H1 (cell line): ENCODE measurements at places on chromosomes 4 and X.

GRCh38 chr4:54695788-54696187 lies 38.0 kb downstream of the KIT start:
- no peak for DNase-seq

- DNase-seq: no peak
Measured at GRCh38 chr4:147791865-147792264, 60.0 kb downstream of the ARHGAP10 start.

GRCh38 chr4:145709843-145710242 lies 29.9 kb downstream of the C4orf51 start:
- DNase-seq: no peak

- DNase-seq: no peak
Measured at GRCh38 chr4:81876106-81876505, 404.4 kb upstream of the RASGEF1B start.

DNA sequence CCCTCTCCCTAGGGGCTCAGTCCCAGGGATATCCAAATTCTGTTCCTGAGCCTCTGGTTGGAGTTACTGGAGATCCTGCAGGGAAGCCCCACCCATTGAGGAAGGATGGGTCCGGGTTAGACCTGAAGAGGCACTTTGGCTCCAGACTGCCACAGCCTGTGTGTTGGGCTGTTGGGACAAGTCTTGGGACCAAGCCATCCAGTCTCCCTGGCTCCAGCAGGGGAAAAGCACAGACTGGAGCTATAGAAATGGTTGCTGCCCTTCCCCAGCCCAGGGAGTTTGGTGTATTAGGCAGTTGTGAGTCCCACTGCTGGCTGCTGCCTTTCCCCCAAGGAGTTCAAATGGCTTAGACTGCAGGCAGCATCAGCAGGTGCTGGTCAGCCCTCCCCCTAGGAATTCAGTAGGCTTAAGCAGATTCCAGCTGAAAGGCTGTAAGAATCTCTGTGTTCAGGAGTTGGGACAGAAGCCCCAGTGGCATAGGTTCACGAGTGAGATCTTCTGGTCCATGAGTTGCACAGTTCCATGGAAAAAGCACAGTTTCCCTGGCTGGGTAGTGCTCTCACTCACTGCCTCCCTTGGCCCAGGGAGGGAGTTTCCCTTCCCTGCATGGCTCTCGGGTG lies 344.0 kb upstream of the EPHA5 start:
- DNase-seq: peak; percentile 54

DNA sequence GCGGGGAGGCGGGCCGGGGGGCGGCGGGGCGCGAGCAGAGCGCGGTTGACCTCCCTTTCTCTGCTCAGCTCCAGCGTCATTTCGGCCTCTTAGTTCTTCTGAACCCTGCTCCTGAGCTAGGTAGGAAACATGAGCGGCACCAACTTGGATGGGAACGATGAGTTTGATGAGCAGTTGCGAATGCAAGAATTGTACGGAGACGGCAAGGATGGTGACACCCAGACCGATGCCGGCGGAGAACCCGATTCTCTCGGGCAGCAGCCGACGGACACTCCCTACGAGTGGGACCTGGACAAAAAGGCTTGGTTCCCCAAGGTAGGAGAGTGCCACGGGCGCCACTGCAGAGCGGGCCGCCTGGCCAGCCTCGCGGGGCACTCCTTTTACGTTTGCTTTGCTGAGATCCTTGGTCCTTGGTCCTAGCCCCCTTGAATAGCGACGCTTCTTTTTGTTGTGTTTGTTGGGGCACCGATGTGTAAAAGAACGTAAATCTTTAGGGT lies at the start of gene HTATSF1:
Gene HTATSF1, plus strand, starts transcription at position 37 of the 497 bp plus-strand sequence. Its CDS starts 93 bp downstream, at position 130.
- DNase-seq: no peak

DNA sequence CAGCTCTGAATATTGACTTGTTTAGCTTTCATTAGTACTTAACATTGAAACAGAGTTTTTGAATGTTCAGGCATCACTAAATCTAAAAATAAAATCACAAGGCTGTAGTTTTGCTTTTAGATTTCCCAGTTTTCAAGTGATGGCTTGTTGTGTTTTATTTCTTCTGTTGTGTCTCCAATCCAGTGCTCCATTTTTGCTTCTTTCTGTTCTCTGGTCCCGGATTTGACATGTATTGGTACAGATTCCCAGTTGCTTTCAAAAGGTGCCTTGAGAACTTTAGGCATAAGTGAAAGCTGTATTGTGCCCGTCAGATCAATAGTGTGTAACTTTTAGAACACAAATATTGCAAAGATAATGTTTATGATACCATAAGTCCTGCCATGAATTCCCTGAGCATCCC lies 53.2 kb downstream of the ARHGAP10 start:
- no peak for DNase-seq

GRCh38 chr4:102616636-102617035 lies 115.5 kb downstream of the NFKB1 start:
- DNase-seq: no peak

DNA sequence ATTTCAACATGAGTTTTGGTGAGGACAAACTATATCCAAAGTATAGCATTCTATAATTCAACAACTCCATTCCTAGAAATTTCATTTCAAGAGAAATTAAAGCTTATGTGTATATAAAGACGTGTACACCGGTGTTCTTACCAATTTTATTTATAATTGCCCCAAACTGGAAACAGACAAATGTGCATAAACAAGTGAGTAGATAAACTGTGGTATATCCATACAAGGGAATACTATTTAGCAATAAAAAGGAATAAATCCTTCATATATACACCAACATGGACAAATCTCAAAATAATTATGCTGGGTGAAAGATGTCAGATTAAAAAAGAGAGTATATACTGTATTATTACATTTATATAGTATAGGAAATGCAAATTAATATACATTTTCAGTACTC lies 19.9 kb downstream of the HNRNPH2 start:
- DNase-seq: no peak

DNA sequence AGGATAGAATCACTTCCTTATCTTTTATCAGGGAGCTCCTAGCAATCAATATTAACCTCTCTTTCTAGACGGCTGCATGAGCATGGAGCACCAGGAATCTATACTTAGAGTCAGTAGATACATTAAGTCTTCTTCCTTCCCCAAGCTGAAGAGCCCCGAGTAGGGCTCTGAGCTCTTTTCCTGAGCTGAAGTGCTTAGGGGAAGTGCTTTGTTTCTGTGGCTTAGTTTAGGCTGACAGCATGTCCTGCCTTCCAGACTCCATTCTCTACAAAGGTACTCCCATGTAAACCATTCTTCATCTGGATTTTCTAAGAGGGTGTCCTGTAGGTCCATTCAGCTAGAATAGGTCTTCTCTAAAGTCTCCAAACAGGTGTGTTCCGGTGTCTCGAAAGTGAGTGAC lies 127.5 kb upstream of the AFF2 start:
- DNase-seq: no peak

GRCh38 chr4:25913056-25913850 lies 767 bp upstream of the SMIM20 start:
- DNase-seq: no peak

GRCh38 chrX:16770970-16771482 lies 15.2 kb upstream of the TXLNG start:
- no peak for DNase-seq

GRCh38 chr4:109990261-109991257 lies 77.9 kb downstream of the EGF start:
- no peak for DNase-seq

DNA sequence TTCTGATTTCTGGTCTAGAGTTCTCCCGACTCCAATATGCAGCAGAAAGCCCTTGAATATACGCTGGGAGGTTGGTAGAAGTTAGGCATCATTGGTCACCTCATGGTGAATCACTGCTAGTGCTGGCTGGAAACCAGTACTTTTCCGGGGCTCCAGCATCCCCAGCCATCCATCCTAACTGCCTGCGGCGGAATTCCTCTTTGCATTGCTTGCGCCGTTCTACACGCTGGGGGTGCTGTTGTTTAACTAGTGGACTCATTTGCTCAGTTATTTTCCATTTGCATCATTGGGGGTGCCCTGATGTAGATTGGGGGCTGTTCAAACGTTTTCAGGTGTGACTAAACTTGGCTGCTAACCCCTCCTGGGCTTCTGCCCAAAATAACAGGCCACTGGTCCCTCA lies 23.3 kb upstream of the GPR50 start:
- DNase-seq: peak; percentile 46

- no peak for DNase-seq
Measured at GRCh38 chrX:148600131-148600530, 99.7 kb downstream of the AFF2 start.

DNA sequence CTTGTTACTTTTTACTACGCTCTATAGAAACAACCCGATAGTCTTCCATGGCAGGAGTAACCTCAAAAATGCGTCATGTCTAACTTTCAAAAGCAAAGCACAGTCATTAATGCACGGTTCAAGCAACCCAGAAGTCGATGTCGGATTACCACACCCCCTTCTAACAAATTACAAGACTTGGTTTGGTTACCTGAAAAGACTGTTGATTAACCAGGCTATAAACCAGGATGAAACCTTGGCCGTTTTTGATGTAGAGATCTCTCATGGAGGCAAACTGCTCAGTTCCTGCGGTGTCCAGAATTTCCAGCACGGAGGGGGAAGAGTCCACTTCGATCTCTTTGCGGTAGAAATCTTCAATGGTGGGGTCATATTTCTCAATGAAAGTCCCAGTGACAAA lies 2.4 kb downstream of the RAP2C start:
- DNase-seq: no peak

- no peak for DNase-seq
Measured at GRCh38 chr4:29710519-29710918, 1009.6 kb upstream of the PCDH7 start.
